Panc1 (cell line): ENCODE measurements at places on chromosomes 2 and 18.

GRCh38 chr18:45553723-45554388, 61.4 kb upstream of the SLC14A2 start:
- no peak for DNase-seq

GRCh38 chr2:134348760-134349159, 94.9 kb downstream of the MGAT5 start:
- DNase-seq = no peak

- DNase-seq = no peak
These were observed 37.9 kb upstream of the GPC1 start for GRCh38 chr2:240397542-240397916.

DNA sequence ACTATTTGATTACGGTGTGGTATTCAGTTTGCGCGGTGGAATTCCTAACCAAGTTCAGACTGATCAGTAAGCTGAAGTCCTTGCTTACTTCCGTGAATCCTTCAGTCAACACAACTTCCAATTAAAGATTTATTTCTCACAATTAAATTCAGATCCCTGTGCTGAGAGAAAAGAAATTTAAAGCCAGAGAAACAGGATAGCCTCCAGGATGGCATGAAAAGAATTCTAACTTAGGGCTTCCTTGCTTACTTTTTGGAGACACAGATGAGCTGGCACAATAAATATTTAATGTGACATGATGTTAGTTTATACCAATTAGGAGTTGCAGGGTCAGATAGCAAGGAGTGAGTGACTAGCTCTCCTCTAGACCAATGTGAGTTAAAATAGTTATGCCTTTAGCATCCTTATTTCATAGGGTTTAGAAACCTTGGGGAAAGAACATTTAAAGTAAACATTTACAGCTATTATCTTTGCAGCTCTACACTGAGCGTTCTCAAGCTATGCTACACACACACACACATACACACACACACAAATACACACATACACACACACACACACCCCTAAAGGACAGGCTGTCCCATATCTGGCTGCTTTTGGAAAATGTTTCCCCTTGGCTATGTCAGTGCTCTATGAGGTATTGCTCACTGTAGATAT, 151.0 kb downstream of the TRIB2 start:
- DNase-seq = no peak
